ENCODE measurements at places on chromosomes 5 and 9.

GRCh38 chr5:66958201-66958979 lies 238.2 kb downstream of the CD180 start:
- DNase-seq = no peak

- DNase-seq = no peak
Measured at GRCh38 chr5:157280927-157281326, 15.0 kb downstream of the CYFIP2 start.

DNA sequence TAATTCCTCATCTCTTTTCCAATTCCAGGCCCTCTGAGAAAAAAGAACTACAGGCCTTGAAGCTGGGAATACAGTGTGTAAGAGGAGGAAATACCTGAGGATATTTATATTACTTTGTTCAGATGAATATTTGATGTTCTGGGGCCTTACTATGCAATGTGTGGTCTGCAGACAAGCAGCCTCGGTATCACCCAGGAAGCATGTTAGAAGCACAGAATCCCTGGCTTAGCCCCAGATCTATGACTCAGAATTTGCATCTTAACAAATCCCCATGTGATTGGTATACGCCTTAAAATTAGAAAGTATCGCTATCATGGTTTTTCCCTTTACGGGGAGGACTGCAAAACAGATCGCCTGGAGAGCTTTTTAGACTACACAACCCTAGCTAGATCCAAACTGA lies 121.0 kb downstream of the JAKMIP2 start:
- DNase-seq = no peak

GRCh38 chr9:127084076-127085039 lies 38.1 kb downstream of the ANGPTL2 start:
- DNase-seq = no peak

GRCh38 chr9:7287065-7287464 lies 512.5 kb downstream of the DMAC1 start:
- no peak for DNase-seq

GRCh38 chr5:110027527-110028322 lies 338.0 kb downstream of the MAN2A1 start:
- DNase-seq = no peak

DNA sequence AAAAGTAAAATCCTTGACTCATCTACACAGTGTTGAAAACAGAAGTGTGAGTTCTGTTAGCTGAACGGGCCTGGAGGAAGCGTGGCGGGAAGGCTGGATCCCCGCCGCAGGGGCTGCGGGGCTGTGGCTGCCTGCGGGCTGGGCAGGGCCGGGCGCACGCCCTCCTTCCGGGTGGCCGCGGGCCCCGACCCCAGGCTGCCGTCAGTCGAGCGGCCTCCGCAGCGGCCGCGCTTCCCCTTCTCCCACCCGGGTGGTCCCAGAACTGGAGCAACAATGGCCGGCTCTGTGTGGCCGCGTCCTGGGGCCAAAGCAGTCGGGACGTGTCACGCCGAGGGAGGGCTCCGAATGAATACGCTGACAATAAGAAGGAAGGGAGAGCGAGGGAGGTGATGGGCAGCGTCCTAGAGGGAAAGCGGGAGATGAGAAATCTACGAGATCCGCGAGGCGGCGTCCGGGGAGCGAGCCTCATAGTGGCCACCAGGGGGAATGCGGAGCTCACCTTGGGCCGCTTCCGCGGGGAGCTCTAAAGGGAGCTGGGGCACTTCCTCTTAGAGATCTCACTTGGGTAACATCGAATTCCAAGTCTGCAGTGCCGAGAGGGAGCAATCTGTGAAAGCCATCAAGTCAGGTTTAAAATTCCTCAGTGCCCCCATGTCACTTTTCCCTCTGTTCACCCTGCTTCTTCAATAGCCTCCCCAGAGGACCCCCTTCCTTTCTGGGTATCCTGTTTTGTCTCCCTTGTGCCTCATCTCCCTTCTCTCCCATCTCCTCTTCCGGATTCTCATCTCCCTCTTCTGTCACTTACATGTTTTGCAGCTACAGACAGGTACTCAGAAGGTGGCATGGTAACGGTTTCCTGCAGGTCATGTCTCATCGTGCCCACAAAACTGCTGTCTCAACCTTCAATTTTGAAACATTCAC lies 83.9 kb downstream of the SLC1A3 start:
- peak; percentile 69 for DNase-seq

DNA sequence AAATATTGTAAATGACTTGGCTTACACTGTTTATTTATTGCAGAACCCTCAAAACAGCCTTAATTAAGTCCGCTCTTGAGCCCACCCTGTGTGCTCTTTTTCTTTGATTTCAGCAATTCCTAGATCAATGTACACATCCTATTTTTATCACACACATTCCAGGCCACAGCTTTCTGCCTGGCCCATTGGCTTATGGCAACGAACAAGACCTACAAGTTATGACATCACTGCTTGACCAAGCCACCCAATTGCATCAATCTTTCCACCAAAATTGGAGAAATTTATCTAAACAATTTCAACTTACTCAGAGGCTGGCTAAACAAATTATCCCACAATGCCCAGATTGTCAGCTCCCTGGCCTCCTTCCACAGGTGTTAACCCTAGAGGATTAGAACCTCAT lies 158.4 kb downstream of the CPLANE1 start:
- no peak for DNase-seq

DNA sequence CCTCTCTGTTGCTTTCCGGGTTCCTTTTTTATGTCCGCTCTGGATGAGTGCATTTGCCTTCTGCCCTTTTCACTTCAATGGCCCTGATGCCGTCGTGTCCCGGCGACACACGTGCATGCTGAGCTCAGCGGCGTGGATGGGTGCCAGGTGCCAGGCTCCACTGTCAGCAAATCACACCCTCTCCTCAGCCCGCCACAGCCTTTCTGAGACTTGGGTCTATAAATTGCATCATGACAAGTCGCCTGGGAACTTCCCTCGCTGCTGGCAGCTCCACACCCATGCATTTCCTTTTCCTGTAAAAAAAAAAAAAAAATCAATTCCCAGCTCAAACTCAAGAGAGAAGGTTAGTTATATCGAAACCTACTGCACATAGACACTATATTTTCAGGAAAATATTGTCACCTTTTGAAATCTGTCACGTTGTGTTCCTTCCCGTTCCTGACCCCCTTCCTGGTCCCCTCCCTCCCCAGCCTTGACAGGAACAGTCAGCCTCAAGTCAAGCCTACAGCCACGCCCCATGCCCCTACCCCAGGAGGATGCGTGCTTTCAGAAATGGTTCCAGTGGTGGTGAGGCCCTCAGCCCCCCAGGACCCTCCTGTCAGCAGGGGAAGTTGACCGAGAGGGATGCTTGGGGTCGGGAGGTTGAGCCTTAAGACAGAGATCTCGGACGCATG lies 110.3 kb upstream of the PTCH1 start:
- DNase-seq = peak; percentile 33

DNA sequence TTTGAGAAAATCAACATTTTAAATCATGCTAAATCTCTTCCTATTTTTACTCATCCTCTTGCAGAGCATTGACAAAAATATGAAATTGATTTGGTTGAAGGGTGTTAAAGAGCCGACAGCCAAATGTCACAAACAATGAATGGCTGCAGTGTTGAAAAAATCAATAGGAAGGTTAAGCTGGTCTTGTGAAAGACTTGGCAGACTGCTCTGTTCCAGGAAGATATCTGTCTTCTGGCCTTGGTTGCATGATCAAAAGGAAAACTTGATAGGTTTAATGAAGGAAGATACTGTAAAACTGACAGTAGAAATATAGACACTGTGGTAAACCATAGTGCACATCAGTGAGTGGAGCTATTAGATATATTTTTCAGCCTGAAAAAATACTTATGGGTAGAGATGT lies 103.6 kb downstream of the PBX3 start:
- DNase-seq = no peak

- DNase-seq = no peak
Measured at GRCh38 chr5:96258692-96259091, 174.4 kb downstream of the PCSK1 start.

- no peak for DNase-seq
Measured at GRCh38 chr9:111298111-111298510, 31.9 kb downstream of the OR2K2 start.

- peak; percentile 78 for DNase-seq
Measured at GRCh38 chr5:177309351-177310191, 2.1 kb downstream of the MXD3 start.

DNA sequence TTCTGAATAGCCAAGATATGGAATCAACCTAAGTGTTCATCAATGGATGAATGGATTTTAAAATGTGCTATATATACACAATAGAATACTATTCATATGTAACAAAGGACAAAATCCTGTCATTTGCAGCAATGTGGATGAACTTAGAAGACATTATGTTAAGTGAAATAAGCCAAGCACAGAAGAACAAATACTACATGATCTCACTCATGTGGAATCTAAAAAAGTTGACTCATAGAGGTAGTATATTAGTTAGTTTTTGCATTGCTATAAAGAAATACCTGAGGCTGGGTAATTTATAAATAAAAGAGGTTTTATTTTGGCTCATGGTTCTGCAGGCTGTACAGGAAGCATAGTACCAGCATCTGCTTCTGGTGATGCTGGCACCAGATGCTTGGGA lies 8.1 kb downstream of the CATSPER3 start:
- no peak for DNase-seq

DNA sequence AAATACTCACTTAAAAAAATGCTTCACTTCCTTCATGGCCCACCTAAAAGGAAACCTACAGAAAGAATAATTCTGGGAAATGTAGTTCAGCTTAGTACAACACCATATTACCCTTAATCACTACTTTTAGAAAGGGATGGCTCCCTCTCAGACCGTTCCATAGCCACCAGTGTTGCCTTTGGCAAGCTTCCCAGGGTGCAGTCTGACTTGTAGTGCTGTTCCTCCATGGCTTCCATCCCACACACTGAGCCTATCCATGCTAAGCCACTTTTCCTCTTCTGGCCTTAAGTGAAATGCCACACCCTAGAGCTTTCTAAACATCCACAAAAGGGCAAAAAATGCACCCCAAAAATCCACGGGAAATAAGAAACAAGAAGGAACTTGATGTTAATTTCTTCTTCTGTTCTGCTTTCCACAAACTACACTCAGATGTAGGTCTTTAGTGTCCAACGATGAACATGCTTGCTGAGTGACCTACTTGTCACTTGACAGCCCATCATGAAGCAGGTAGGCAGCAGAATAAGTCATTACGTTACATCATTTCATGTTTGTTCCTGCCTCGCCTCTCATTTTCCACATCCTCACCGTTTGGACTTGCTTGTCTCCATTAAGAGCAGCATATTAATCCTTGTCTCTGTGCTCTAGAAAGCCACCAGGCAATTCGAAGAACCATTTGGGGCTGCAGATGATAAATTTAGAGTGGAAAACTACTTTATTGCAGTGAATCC lies 391.1 kb upstream of the GRAMD2B start:
- no peak for DNase-seq

DNA sequence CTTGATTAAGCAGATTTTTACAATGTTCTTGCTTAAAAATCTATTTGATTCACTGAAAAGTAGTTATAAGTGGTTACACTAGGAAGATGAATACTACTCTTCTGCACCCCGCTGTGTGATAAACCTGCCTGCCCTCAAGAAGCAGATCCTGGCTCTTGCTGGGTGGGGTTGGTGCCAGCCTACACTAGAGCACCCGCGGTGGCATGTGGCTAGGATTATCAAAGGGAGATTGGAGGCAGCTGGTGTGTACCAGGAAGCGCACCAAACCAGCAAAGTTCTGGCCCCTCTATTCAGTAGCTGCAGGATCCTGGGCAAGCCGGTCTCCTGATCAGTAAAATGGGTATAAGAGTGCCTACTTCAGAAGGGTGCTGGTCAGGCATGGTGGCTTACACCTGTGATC lies 43.5 kb downstream of the PRLR start:
- DNase-seq = no peak

DNA sequence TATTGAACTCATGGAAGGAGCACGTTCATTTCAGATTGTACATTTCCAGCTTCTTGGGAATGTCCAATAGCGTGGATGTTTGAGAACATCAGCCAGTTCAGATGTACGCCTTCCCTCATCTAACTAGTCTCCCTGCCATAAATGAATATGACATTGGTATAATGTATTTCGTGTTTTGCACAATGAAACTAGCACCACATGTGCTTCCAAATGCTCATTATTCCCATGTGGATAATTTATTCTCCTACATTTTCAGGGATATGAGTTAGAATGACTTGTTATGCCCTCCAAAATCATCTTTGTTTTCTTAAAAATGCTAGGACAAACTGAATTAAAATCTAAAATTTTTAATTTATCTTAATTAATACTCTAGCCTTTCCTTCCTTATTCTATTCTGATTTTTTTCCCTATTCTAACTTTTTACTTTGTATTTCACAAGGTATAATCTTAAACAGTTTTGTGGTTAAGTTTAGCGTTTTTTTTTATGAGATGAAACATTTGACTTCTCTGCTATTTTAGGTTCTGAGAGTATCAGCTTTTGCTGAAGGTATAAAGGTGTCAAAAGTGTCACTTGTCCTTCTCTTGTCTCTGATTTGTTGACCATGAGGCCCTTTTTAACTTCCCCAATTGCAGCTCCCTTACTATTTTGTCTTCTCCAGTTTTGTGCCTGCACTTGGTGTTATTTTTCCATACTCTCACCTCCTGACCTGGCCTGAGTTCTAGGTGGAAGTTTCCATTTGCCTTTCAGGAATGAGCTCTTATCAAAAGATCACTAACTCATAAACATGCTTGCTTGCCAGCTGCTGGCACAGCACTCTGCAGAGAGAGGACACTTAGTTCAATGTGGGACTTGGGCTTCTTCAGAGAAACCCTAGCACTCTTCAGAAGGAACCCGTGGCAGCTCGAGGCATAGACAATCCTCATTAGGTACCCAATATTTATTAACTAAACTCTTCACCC lies 106.8 kb downstream of the FRMD3 start:
- no peak for DNase-seq

DNA sequence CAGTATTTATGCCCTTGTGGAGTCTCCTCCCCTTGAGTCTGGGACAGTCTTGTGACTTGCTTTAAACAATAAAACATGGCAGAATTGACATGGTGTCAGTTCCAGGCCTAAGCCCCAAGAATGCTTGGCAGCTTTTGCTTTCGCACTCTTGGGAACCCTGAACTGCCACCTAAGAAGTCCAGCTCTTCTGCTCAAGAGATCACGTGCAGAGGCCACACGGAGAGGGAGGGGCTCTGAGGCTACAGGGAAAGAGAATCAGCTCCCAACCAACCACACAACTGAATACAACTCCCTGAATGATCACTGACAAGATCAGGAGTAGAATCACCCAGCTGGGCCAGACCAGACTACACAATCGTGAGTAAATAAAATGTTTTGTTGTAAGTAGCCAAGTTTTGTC lies 97.6 kb downstream of the MED27 start:
- no peak for DNase-seq

DNA sequence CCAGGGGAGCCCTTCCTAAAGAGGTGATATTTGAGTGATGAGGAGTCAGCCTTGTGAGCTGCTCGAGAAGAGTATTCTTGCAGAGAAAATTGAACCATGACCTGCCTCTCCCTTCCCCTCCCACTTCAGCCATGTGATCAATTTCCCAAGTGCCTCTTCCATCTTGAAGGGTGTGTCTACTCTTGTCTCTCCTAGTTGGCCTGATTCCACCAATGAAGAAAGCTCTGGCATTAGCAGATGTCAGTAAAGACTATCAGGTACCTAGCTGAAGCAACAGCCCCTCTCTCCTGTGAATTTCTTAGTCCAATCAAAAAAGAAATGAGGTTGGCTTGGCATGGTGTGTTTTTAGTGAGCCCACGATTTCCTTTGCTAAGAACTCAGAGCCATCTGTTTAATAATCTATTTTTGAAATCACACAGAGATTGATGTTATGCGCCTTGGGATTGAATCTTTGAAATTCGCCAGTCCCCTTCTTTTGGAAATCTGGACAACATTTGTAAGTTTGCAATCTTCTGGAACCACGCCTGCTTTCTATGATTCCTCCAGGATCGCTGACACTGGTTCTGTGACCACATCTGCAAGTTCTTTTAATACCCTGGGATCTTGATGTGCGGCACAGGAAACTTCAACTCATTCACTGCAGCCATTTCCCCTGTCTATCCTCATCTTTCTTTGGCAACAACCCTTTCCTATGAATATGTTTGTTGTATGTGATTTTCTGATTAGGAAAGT lies 404.6 kb downstream of the DMRT2 start:
- no peak for DNase-seq

All from activated naive CD4-positive, alpha-beta T cell treated with Interleukin-2 at 50 U/mL for 16 hours (primary cell).